Activated CD4-positive, alpha-beta T cell treated with anti-CD3 and anti-CD28 coated beads for 1 hour (primary cell): ENCODE measurements at places on chromosomes 1 and 21.

DNA sequence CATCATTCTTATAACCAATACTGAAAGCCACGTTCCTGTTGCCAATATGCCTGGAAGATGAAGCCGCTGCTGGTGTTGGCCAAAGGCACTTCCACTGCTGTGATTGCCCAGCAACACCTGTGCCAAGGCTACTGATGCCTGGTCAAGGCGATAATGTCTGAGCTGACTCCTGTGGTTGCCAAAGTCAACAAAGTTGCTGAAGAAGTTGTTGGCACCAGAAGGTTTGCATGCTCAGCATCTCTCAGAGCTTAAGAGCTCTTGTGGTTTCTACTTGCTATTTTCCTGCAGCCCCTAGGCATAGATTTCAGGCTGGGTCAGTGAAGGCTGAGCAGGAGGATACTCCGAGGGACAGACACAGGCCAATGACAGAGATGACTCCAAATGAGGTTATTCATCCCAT, 63.4 kb upstream of the RAB3GAP2 start:
- DNase-seq: no peak

GRCh38 chr1:222163895-222164294, 384.0 kb downstream of the HHIPL2 start:
- DNase-seq: no peak

DNA sequence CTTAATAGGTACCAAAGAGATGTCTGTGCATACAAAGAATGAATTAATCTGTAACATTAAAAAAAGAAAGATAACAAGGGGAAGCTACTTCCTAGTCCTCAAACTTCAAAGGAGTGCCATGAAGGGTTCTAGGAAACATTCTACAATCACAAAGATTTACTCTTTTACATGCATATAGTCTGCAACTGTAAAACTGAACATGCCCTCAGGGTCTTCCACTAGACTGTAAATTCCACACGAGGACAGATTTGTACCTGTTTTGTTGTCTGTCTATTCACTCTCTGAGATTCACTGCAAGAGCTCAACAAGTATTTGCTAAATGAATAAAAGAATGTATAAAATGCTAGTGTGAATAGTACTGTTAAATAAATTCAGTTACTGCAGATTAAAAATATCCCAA, 4.4 kb downstream of the JAK1 start:
- no peak for DNase-seq

- no peak for DNase-seq
These were observed 36.5 kb upstream of the SAMD13 start for GRCh38 chr1:84264961-84265360.
